ENCODE measurements at places on chromosomes 4 and X.

DNA sequence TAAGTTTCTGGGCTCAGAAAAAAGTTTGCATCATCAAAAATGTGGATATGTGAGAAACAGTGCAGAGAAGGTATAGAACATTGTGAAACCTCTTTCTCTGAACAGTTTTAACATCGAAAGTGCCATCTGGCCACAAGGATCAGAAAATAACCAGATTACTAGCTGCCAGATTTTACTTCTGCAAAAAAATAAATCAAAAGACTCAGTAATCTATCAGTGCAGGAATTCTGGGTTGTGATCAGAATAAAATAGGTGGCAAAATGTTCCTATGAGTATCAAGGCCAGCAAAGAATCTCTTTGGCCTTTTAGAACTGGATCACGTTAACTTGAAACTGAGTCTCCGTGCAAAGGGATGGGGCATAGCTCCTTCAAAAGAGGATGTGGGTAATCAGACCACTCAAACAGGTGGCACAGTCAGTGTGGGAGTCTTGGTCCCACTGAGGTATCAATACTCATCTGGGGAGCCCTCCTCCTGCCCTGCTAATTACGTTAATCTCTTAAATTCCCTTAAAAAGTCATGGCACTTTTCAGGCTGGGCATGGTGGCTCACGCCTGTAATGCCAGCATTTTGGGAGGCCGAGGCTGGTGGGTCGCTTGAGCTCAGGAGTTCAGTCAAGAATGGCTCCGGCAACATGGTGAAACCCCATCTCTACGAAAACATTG, 26.7 kb upstream of the RBM47 start:
- no peak for DNase-seq

DNA sequence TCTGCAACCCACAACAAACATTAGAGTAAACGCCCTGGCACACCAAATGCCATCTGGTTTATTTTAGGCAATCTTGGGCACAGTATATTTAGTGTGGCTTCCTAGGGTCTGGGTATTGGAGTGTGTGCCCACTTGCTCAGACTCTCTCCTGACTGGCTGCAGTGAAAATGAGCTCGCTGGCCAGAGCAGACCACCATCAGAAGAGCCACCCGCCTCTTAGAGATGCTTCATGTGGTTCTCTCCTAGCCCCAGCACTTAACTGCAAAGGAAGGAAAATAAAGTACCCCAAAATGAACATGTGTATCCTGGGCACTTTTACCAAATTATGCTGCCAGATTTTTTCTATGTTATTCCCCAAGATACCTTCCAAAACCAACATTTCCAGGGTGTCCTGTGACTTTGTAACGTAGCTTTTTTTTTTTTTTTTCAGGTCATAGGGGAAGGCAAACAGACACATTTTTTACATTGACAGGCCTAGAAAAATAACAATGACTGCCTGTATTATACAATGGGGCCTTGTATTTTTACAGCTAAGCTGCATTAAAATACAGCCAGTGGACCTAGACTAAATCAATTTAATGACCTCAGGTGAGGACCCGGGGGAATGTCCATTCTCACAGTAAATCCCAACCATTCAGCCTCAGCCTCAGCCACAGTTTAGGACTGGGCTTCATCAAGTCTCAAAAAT, 193.7 kb downstream of the RASL11B start:
- no peak for DNase-seq

- no peak for DNase-seq
Observed at GRCh38 chr4:43525646-43526045, 633.1 kb downstream of the GRXCR1 start.

GRCh38 chr4:129362691-129363274, 266.8 kb downstream of the C4orf33 start:
- DNase-seq: no peak

DNA sequence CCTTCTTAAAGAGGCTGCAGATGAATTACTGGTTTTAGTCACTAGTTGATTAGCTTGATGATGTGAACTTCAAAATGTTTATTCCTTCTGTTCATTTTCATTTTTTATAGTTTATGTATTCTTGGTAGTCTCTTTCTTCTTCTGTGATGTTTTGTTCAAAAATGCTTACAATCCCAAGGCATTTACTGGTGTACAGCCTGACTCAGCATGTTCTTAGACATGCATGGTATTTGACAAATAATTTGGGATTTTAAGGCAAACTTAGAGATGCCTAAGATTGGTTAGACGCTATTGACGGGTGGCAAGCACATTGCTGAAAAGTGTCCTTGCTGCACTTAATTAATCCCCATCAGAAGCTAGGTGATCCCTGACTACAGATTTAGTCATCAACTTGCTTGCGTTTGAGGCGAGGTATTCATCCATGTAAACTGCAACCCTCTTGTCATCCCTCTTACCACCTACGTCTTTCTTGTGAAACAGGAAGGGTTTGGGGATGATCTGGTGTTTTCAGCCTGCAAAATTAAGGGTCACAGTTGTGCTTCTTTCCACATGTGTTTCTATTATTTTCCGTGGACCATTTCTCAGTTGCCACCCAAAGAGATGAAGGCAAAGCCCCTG, 331.8 kb downstream of the DKK2 start:
- DNase-seq: no peak

- DNase-seq: no peak
Observed at GRCh38 chr4:41881981-41882624, 53.1 kb upstream of the TMEM33 start.
